Activated effector memory CD4-positive, alpha-beta T cell treated with Interleukin-2 at 50 U/mL for 16 hours (primary cell): ENCODE measurements at places on chromosomes 4 and X.

- no peak for DNase-seq
Observed at GRCh38 chrX:123698979-123699520, 33.8 kb downstream of the THOC2 start.

DNA sequence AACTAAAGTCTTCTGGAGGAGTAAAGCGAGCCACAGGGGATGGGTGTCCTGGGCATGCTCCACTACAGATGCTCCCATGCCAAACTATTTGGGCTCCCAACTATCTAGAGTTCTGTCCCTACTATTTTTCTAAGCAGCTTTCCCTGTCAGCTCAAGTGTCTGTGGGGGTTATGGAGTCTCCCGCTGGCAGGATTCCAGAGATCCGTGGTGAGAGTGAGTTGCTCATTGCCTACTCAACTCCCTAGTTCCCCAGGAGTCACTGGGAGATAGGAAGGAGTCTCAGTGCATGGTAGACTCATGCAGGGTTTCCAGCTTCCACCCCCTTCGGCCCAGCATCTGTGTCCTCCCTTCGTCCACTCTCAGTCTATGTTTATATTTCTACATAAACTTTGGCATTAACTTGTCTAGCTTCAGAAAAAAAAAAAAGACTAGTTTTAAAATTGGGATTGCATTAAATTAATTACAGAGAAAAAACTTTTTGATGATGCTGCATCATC, 55.1 kb upstream of the INPP4B start:
- DNase-seq: no peak

DNA sequence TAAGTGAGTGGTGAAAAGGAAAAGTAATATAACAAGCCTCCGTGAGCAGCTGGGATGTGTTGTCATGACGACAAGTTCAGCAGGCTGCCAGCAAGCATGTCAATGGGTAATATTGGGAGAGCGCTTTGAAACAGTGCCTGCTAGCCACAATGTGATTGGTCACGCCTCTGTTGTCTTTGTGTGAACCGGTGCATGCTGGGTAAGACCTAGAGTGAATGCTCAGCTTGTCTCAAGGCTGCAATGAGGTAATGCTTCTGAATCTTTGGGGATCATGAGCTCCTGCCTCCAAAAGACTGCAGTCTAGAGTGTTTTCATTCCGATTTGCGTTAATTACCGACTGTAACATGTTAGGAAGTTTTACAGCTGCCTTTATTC, 54.9 kb downstream of the STOX2 start:
- no peak for DNase-seq

DNA sequence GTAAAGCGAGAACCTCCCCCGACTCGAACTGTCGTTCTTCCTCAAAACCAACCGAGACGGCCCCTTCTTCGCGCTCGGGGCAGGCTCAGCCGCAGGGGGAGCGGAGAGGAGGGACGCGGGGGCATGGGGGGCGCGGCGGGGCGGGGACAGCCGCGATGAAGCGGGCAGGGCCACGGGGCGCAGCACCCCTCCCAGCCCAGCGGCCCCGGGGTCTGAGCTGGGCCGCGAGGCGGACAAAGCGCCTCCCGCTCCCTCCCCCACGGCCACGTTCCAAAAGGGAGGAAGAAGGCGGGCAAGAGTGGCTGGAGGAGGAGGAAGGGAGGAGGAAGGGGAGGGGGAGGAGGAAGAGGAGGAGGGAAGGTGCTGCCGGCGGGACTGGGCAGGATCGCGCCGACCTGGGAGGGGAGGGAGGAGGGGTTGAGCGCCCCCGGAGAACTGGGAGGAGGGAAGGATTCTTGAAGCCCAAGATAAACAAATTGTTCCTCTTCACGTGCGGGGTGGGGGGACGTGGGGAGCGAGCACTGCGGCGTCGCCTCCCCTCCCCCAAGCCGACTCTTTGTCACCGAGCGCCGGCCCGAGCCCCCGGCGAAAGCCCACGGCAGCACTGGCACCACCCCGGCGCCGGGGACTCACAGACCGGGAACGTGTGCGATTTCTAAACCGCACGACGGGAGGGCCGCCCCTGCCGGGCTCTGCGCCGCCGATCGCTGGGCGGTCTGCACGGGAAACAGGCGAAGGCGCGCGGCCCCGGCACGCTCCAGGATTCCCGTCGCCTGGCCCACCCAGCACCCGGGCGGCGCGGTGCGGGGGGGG, 2.9 kb downstream of the MAML3 start:
- peak; percentile 21 for DNase-seq

DNA sequence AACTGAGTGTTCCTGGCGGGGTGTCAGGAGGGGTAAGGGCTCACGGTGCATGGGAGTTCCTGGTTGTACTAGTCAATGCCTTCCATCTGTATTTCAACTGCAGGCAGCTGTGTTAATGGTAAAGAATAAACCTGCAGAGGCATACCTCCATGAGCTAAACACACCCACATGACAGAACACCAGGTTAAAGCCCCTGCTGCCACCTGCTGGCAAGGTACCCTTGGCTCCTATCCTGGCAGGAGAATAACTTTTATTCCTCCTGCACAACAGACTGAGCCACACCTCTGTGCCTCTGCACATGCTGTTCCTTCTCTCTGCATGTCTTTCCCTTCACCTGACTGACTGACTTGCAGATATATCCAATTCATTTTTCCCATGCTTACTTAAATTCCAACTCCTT, 11.1 kb downstream of the ITIH6 start:
- peak; percentile 22 for DNase-seq

GRCh38 chr4:76275486-76276124, 24.1 kb downstream of the FAM47E start:
- DNase-seq: no peak

DNA sequence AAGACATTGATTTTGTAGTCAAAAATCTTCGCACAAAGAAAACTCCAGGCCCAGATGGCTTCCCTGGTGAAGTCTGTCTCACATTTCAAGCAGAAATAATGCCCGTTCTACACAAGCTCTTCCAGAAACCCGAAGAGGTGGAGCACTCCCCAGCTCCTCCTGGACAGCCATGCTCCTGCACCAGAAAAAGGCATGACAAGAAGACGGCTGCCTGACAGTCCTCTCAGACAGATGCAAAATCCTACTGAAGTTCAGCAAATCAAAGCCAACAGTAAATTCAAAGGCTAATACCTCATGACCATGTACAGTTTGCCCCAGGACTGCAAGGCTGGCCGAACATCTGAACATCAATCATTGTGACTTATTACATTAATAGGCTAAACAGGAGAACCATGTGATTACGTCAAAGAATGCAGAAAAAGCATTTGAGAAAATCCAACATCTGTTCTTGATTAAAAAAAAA, 30.8 kb upstream of the MXD4 start:
- no peak for DNase-seq

- DNase-seq: no peak
Observed at GRCh38 chrX:74931214-74931613, 6.0 kb upstream of the NEXMIF start.

DNA sequence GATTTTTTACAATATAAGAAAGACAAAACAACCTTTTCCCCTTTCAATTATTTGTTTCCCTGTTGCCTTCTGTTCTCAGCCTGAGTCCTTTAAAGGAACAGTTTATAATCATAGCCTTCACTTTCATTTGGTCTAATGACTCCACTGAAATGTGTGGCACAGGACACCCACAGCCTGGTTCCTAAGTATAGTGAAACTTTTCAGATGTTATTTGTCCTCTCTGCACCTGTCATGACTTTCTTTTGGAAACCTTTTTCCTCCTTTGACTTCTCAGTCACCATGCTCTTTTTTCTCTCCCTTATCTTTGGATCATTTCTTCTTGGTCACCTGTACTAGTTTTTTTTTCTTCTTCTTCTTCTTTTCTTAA, 237.8 kb upstream of the ANXA3 start:
- no peak for DNase-seq

DNA sequence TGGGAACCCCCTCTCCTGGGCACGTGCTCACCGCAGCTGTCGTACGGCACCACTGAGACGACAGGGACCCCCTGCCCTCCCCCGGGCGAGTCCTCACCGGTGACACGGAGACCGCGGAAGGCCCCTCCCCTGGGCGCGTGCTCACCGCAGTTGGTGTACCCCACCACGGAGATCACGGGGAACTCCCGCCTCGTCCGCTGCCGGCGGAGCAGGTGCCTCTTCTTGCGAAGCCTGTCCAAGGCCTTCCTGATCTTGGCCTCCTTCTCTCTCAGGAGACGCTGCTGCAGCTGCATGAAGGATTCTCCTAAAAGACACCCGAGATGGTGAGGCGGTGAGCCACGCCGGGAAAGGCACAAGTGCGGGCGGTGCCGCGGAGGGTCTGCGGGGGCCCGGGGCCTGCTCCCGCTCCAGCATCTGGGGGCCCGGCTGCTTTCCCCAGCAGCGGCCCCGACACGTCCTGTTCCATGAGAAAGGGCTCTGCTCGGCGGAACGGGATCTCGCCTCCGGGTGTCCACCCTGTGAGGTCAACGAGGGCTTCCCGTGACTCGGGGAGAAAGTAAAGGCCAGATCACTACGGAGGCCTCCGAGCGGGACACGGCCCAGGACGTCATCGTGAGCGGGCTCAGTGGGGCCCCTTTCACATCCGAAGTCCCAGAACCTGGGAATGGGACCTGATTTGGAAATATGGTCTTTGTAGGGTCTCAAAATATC, 5.8 kb downstream of the GTPBP6 start:
- no peak for DNase-seq

DNA sequence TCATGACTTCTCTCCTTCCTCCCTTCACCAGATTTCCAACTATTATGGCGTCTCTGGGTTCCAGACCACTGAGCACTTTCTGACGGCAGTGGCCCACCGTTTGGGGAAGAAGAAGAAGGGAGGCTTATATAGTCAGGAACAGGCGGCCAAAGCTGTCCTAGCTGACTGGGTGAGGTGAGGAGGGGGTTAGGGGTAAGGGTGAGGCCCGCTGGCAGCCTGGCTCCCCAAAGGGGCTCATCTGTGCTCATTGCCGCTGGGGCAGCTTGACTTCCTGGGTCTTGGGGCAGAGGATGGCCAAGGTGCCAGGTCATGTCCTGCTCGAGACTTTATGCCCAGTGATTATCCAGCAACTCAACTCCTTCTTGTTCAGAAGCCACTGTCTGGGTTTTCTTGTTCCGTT, 21.8 kb downstream of the GNL3L start:
- no peak for DNase-seq

GRCh38 chr4:144411119-144411518, 234.8 kb upstream of the HHIP start:
- DNase-seq: no peak

DNA sequence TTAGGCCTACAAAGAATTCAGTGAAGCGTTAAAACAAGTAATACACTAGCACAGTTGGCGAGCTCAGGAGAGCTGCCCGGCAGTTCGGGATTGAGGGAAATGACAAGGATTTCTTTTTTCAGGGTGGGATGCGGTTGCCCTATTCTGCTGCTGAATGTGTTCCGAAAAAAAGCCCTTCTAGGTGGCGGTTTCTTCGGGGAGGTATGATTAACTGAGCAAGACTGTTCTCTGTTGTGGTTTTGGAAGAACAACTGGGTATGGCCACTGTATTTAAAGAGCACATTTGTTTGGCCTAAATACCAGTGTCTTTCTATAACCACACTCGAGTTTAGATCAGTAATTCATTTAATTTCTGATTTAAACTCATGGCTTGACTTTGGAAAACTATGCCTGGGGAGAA, 459.7 kb upstream of the FAT1 start:
- DNase-seq: no peak

- DNase-seq: no peak
Observed at GRCh38 chr4:3716631-3717235, 49.5 kb upstream of the ADRA2C start.

DNA sequence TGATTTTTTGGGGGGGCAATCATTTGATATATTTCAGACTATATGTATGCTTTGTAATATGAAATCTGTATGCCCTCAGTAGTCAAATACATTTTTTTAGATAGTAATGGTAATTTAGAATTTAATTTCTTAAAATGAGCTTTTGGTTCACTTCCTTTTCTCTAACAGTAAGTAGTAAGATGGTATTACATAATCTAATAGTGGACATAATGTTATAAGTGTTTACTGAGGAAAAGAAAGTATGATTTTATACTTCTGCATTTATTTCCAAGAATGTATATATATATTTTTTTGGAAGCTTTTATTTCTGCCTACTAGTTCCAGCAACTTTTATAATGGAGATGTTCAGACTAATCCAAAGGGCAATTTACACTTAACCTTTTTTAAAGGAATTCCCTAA, 1450.7 kb upstream of the TENM3 start:
- no peak for DNase-seq

DNA sequence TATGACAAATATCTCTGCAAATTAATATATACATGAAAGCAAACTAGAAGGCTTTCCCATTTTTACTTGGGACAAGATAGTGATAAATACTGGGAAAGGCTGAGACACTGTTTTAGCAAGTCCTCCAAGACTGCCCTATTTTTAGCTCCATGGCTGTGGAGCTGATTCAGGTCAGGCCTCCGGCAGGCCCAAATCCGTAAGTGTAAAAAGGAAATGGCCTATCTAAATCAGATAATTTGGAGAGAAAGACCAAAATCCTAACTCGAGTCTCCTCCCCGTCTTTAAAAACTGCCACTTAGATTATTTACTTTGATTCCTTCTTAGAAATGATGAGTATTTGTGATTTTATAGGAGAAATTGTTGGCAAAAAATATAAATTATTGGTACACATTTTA, 2.9 kb downstream of the OTUD4 start:
- no peak for DNase-seq

- no peak for DNase-seq
Observed at GRCh38 chr4:111417521-111417920, 727.7 kb upstream of the FAM241A start.

GRCh38 chr4:109156356-109156755, 146.1 kb downstream of the COL25A1 start:
- DNase-seq: no peak

- no peak for DNase-seq
Observed at GRCh38 chr4:183544109-183544508, 39.3 kb downstream of the ING2 start.

DNA sequence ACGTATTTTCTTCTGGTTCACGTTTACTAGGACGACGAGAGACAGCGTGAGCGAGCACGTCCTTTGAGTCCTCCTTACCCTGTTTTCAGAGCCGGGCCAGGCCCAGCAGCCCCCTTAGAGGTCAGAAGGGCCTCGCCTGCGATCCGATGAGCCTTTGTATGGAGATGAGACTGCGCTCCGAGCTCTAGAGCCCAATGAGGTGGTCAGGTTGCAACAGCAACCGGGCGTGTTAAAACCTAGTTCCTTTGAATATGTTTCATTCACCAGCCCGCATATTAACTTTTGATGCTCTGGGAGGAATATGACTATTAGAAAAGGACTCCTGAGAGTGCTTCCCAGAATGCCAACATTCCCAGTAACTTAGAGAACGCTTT, 55.6 kb upstream of the TADA2B start:
- no peak for DNase-seq

DNA sequence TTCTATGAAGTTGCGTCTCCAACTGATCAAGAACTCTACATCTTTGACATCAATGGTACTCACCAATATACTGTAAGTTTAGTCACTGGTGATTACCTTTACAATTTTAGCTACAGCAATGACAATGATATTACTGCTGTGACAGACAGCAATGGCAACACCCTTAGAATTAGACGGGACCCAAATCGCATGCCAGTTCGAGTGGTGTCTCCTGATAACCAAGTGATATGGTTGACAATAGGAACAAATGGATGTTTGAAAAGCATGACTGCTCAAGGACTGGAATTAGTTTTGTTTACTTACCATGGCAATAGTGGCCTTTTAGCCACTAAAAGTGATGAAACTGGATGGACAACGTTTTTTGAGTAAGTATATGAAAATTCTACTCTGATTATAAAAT, 162.3 kb downstream of the DCTD start:
- DNase-seq: no peak
